ENCODE measurements at places on chromosomes 3 and 15. TPM values are rescaled to one million over a fixed set of nuclear protein-coding genes. Genes with fewer than 3 reads are reported as not detected.

RPLP1 gene
- total RNA-seq = 53.8 TPM

COLQ gene
- 0.75 TPM for total RNA-seq

SCG5 gene
- total RNA-seq = 3.2 TPM

EPHA3 gene
- total RNA-seq = 1.9 TPM

CYP1A1 gene
- not detected for total RNA-seq

MOBP gene
- under 0.01 TPM for total RNA-seq

SKOR1 gene
- 0.12 TPM for total RNA-seq

FANCD2OS gene
- total RNA-seq = not detected

RGMA gene
- 0.22 TPM for total RNA-seq

FBXW12 gene
- total RNA-seq = not detected

SLC9C1 gene
- 0.12 TPM for total RNA-seq

FXR1 gene
- total RNA-seq = 228 TPM

SERPINI2 gene
- total RNA-seq = not detected

ITPKA gene
- total RNA-seq = 18.1 TPM
